ENCODE measurements at places on chromosomes 7 and 10. TPM values are rescaled to one million over a fixed set of nuclear protein-coding genes. Genes with fewer than 3 reads are reported as not detected.

DNA sequence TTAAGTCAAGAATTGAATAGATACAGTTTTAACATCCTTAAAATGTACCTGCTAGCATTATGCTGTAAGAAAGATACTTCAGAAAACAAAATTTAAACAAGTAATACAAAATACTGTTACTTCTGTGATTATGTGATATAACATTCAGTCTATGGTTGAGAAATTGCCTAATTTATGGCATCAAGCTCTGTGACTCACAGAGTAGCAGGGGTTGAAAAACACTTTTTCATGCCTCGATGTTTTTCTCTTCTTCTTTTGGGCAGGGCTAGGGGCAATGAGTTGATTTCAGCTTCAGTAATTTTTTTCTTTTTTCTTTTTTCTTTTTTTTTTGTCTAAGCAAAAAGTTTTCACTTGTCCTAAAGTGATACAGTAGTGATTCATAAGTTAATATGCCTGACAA is 209.2 kb downstream of the MBL2 start:
- no peak for DNase-seq

DNA sequence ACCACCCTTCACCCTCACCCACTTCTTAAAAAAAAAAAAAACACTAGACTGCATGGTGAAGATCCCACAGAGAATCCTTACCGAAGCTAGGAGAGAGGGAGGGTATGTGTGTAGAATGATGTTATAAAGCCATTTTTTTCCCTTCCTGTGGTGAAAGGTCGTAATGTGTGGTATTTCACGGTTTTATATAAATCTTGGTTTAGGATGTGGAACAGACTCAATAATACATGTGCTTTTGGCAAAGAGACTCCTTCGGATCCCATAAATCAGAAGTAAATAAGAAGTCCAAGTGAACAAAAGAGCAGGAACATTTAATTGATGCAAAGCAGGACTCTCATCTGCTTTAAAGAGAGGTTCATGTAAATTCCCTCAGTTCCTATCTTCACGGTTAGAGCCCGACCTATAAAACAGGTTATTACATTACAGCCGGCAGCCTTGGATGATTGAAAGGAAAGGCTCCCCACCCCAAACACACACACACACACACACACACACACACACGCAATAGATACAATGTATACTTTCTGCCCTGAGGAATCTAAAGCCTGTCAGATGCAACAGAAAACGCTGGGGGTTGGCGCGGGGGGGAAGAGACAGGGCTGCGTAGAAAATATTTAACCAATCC is 8.8 kb downstream of the DLX5 start:
- no peak for DNase-seq

Gene TLL2
- 2.5 TPM for total RNA-seq

DNA sequence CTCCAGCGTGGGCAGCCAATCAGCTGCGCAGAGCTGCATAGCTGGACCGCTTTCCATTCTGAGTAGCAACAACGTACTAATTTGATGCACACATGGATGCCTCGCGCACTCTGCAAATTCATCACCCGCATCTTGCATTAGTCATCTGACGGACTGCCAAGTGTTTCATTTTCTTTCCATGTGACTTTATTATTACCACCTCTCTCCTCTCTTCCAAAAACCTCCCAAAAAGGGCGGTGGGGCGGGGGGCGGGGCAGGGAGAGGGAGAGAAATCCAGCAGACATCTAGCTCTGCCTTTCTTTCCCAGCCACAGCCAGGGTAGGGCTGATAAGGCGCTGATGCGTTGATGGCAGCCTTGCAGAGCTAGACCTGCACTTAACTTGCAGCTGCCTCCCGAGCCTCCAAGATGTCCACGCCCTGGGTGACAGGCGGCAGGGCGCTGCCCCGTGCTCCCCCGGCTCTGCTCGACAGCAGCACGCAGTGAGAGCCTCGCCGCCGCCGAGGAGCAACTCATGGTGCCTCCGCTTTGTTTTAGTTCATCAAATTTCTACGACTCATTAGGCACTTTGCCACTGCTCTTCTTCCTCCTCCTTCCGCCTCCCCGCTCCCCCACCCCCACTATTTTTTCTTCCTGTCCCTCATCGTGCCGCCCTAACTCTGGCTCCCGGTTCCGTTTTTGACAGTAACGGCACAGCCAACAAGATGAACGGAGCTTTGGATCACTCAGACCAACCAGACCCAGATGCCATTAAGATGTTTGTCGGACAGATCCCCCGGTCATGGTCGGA is 147.3 kb downstream of the CELF2 start:
- peak; percentile 71 for DNase-seq

Gene SLC26A5
- not detected for total RNA-seq

DNA sequence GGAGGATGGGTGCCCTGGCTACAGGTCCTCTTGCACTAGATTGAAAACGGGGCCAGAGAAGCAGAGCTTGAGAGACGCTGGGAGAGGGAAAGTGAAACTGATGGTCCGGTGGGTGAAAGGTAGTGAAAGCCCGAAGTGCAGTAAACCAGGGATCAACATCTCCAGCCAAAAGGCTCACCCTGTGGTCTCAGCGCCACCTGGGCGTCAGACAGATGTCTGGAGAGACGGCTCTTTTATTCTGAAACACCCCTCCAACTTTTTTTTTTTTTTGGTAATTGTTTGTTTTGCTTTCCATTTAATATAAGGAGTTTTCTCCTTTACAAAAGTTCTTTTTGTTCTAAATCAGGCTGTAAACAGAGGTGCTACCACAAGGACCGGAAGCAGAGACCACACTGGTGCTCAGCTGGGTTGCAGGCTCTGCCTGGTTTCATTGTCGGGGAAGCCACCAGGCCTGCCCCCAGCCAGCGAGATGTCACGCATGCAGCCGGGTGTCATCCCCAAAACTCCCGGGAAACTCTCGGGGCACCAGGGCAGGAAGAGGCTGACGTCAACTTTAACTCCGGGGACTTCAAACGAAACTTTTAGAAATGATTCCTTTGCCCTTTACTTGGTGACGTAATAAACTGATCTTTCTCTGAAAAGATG is 11.2 kb downstream of the IL2RA start:
- DNase-seq = peak; percentile 53

All from H7 (cell line).